H7 (cell line): ENCODE measurements at places on chromosomes 2 and 18.

DNA sequence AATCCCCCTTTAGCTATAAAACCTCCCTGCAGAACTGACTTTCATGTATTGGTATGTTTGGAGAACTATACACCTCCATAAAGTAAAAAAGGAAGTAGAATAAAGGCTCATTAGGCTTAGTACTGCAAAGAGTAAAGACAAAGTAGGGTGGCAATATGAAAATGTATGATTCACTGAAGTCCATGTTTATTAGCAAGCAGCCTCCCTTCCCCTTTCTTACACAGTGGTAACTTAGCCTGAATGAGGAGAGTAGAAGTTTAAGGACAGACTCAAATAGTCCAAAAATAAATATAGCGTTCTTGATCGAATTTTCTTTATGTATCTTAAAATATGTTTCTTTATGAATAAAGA lies 1.5 kb downstream of the ZNF804A start:
- DNase-seq, result no peak

DNA sequence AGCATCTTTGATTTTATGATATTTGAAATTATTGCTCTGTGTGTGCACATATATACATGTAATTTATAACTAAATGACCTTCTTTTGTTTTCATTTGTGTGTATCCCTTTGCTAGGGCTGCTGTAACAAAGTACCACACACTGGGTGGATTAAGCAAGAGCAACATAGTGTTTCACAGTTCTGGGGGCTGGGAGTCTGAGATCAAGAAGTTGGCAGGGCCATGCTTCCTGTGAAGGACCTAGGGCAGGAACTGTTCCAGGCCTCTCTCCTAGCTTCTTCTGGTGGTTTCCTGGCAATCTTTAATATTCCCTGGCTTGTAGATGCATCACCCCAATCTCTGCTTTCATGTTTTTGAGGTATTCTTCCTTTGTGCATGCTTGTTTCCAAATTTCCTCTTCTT lies 1043.9 kb downstream of the TSN start:
- DNase-seq, result no peak

- peak; percentile 97 for DNase-seq
Measured at GRCh38 chr2:109128048-109128615, 873 bp upstream of the SH3RF3 start.

DNA sequence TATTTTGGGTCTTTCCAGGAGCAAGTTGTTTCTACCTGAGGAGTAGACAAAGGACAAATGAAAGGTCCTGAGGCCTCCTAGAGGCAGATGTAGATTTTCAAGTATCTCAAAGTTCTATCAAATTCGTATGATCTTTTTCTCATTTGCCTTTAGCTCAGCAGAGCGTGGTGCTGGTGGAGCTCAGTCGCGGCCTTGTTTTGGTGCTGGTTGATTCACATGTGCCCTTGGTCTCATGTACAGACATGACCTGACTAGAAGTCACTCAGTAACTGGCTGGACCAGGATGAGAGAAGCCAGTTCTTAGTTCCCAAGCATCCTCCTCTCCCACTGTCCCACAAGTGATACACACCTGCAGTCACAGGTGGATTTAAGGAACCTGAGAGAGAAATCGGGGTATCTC lies 264.0 kb downstream of the PRKCE start:
- no peak for DNase-seq

GRCh38 chr2:109382951-109383350 lies 230.8 kb downstream of the SEPTIN10 start:
- DNase-seq, result peak; percentile 70

DNA sequence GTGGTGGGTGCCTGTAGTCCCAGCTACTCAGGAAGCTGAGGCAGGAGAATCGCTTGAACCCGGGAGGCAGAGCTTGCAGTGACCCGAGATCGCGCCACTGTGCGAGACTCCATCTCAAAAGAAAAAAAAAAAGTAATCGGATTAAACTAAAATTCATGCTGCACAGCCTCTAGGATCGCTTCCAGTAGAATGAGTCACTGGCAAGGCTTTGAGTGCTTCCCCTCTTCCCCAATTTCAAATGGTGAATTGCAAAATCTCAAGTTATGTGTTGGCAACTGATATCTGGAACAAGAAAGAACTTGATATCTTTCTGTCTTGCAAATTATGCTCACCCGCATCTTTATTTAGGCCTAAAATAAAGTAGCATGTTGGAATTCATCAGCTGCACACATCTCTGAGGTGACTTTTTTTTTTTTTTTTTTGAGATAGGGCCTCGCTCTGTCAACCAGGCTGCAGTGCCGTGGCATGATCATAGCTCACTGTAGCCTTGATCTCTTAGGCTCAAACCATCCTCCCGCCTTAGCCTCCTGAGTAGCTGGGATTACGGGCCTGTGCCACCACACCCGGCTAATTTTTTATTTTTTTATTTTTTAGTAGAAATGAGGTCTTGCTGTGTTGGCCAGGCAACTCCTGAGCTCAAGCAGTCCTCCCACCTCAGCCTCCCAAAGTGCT lies 12.7 kb downstream of the TTC39C start:
- DNase-seq, result no peak

DNA sequence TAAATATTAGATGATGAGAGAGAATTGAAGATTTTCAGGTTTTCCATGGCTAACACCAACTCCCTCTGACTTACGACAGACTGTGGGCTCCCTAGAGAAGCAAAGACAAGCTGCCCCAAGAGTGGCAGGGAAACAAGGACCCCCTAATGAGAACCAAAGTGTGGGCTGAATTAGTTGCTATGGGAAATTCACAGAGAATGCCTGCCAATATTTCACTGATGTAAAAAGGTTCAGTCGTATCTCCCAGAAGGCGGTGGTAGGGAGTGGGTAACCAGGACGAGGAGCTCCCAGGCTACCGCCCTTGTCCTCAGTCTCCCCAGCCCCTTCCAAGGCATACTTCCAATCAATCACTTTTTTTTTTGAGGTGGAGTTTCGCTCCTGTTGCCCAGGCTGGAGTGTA lies 113.6 kb downstream of the LAMA1 start:
- no peak for DNase-seq

- DNase-seq, result no peak
Measured at GRCh38 chr2:1811258-1811970, 67.1 kb upstream of the PXDN start.

DNA sequence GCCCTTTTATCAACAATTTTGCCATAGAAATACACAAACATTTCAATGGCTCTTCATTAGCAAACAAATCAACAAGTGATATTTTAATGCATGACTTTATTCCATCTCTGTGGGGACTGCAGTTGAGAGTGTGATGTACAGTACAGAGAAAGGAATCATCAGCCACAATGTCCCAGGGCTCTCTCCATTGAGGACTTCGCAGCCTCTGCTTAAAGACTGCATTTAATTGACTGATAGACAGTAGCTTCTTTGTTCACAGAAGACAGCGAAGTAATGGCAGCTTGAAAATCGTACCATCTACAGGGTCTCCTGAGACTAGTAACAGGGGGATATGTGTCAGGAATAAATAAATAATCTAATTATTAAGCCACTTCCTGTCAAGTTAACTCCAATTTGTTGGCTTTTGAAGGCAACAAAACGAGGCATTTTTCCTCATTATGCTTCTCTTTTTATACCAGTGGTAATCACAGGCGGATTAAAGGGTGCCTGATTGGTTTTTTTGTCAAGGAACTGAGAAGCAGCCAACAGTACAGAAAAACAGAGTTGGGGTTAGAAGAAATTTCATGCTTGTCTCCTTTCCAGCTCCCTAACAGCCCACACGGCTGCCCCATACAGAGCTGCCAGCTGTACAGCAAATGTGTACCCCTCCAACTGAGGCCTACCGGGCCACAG lies 164.3 kb downstream of the ZNF521 start:
- no peak for DNase-seq

GRCh38 chr2:207143215-207144172 lies 22.3 kb downstream of the KLF7 start:
- no peak for DNase-seq

GRCh38 chr2:166032361-166032760 lies 78.8 kb upstream of the TTC21B start:
- DNase-seq, result no peak

GRCh38 chr2:225103737-225104141 lies 61.5 kb upstream of the DOCK10 start:
- DNase-seq, result no peak

DNA sequence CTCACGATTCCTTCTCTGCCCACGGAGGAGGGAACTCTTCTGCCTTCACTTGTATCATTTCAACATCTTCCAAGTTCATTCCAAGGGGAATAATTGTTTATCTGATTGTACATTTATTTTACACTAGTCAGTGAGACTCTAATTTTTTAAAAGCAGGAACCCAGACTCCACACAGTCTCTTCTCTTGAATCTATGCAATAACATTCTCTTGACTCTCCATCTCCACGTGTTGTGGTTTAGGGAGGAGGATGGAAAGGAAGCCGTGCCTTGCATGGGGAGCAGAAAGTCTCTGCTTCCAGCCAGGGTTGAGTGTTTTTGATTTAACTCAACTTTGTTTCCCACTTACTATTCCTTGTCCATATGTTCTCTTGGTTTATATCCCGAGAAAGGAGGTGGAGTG lies 131.1 kb upstream of the RIOK3 start:
- DNase-seq, result no peak

DNA sequence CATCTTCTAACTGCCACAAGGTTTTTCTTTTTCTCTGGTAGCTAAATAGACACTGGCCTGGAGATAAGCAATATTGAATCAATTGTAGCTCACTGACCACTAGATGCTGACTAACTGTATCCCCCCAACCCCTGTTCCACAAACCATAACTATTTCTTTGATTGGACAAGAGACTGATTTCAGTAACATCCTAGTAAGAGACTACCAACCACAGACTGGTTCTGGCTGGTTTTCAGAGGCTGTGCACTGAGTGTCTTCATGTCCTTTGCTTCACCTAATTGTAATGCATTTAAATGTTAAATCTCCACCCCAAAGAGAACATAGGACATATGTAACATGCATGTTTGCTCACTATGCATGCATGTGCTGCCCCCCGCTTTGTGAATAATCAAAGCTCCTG lies 3.2 kb upstream of the AAK1 start:
- DNase-seq, result no peak

DNA sequence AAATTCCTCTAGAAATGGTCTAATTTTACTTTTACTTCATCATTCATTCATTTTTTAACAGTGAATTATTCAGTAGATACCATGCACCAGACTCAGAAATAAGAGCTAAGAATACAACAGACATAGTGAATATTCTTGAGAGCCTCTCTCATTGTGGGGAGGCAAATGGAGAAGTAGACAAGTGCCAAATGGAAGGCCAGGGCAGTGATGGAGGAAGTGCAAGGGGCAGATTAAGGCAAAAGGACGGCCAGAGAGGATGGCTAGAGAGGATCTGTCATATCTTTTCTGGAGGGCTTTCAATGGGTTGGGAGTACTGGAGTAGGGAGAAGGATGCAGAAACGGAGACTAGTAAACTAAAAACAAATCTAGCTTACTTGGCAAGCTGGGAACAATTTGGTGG lies 19.0 kb upstream of the RMDN2 start:
- DNase-seq, result no peak

- no peak for DNase-seq
Measured at GRCh38 chr2:36633470-36634092, 35.6 kb upstream of the FEZ2 start.

DNA sequence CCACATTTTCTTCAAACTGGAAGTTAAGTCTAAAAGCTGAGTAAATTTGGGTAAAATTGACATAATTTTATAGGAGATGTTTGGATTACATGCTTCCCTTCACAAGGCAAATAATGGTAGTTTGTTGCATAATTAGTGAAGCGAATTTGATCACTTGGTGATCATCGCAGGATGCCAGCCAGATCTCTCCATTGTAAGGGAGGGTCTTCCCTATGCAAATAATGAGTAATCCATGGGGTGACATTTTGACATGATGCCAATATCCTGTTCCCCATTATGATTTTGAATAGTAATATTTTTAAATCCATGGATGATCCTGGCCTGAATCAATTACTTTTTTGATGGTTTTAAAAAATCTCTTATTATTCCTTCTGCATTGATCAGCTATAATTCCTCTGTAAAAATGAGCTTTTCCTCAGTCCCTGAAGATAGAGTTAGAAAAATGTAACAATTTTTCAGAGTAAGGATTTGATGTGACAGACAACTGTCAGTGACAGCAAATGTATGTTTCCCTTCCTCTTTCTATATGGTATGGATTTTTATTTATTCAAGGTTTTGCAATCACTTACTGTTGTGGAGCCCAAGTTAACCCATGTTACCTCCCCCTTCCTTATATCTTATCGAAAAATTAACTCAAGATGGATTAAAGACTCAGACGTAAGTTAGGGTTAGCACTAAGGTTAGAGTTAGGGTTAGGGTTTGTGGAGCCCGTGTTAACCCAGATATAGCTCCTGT lies 21.4 kb downstream of the CCL20 start:
- no peak for DNase-seq

DNA sequence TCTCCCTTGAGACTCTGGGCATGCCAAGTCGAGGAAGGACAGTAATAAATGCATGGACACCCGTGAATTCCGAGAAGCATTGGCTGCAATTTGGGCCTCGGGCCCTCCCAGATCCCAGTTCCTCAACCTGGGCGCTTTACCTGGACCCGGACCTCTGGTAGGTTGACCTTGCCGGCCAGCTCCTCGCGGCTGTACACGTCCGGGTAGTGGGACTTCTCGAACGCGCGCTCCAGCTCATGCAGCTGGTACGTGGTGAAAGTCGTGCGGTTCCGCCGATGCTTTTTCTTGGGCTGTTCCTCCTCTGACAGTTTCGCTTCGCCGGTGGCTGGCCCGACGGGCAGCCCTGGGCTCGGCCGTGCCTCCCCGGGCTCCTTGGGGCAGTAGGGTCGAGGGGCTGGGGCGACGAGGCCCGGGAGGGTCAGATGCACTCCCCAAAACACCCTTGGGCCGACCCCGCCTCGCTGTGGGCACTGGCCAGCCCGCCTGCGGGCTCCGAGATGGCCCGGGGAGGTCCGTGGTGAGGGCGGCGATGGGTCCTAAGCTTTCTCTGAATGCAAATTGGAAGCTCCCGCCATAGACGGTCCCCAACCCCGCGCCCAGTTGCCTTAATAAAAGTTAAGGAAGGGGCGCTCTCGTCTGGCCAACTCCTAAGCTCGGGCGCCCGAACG lies 899 bp downstream of the RAX start:
- peak; percentile 70 for DNase-seq

DNA sequence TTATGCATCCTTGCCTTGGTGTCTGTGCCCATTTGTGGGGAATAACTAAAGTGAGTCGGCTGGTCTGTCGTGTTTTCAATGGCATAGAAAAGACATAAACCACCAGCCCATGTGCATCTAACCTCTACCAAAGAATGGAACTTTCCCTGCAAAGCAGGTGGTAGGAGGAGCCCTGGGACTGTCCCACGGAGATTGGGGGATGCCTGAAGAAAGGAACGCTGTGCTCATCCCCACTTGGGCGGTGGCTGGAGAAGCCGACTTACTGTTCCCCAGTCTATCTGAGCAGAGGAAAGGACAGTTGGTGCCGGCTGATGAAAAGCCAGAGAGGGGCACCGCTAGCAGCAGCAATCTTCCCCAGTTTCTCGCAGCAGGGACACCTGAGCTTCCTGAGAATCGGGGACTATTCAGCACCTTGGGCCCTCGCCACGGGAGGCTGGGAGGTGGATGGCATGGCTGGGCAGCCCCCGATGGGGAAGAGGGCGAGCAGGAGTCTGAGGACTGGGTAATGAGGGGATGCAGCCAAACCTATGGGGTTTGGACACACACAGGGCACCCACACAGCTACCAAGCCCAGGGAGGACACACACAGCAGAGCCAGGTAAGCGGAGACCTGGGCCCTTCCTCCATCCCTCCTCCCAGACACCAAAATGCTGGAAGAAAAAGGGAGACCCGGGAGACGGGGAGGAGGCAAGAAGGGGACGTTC lies 53.7 kb upstream of the AGAP1 start:
- DNase-seq, result peak; percentile 33

GRCh38 chr2:100588071-100588786 lies 25.4 kb downstream of the PDCL3 start:
- no peak for DNase-seq
